T-helper 2 cell treated with Interferon-gamma antibody and Interleukin-4, amounts not matched to agents 5 μg/mL and 100 μg/mL, for 36 hours (primary cell): ENCODE measurements at places on chromosomes 5 and 9.
A peak's percentile ranks its signal among the peaks of the same experiment; 100 is the strongest.

GRCh38 chr9:129567842-129568559 is 52.9 kb downstream of the C9orf50 start:
- no peak for DNase-seq

DNA sequence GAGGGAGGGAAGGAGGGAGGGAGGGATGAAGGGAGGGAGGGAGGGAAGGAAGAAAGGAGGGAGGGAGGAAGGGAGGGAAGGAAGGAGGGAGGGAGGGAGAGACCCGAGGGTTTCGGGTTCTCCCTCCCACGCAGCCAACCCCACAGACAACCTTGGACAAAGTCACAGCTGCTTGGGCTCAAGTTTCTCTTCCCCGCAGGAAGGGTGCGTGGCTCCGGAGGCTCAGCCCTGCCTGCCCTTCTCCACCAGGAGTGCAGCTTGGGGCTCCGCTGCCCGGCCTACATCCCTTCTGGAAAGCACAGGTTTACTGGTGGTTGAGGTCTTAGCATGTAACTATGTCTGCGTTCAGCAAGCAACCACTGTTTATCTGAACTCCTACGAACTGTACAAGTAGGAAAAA is 15.0 kb downstream of the SLC12A7 start:
- no peak for DNase-seq

DNA sequence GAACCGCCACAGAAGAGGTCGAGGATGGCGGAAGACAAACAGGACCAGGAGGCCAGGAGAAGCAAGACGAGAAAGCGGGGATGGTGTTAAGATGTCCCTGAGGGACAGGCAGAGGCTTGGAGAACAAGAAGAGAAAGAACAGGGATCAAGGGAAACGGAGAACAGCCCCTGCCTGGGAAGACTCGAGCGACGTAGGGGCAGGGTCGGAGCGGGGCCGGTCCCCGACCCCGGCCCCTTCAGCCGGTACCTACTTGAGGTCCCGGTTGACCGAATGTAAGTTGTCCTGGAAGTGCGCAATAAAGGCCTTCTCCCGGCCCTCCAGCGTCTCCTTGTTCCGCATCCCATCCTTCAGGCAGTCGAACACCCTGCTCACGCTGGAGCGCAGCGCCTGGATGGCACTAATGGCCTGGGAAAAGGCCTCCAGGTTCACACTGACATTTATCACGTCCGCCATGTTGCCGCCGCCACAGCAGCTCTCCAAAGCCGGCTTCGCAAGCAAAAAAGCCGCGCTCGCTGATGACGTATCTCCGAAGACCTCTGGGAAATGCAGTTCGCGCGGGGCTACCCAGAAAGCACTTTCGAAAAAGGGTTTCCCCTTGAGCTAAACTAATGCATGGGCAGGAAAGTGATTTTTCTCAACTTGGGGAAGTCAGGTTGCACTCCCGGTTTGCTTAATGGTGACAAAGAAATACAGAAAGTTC is at the start of gene MED27:
MED27 (minus strand) TSS at position 477 of the 701 bp plus-strand sequence; CDS start at position 454, 23 bp downstream.
- peak; percentile 93 for DNase-seq

GRCh38 chr9:124762633-124763032 is 8.5 kb downstream of the NR6A1 start:
- DNase-seq, result no peak

DNA sequence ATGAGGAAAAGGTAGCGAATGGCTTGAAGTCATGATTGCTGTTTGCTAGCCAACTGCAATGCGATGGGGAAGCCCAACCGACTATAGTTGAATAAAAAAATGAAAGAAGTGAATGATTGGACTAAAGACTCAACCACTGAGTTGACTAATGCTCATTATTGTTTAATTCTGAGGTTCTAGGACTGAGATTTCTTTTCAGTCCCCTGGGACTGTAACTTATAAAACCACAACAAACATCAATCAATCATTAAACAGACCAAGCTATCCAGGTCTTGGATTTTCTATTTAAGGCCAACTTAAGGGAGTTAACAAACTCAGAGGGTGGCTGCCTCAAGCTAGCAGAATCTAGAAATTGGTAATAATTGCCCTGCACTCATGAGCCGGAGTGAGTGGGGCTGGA is 154.2 kb downstream of the DOCK2 start:
- DNase-seq, result no peak

DNA sequence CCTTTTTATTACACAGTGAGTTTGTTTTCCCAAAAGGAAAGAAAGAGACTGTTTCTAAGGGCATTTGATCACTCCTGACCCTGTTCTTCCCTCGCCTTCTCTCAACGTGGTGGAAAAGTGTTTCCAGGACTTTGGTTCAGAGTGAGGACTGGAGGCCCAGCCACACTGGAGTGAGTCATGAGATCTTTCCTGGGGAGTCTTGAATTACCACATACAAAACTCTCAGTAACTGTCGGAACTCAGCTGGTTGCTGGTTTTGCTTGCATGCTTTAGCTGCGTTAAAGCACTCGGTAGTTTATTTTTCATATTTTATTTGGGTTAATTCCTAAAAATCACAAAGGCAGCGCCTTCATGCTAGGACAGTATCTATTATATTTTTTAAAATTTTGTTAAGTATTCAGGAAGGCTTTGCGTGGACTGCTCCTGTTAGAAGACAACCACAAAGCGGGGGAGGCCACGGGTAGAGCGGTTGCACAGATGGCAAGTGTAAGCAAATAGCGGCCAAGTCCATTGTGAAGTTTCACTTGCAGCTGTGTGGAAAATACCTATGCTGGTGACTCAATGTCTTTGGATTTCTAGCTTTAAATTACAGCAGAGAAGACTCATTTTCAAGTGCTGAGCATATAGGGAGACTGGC is 77.7 kb downstream of the ARSB start:
- DNase-seq, result no peak

DNA sequence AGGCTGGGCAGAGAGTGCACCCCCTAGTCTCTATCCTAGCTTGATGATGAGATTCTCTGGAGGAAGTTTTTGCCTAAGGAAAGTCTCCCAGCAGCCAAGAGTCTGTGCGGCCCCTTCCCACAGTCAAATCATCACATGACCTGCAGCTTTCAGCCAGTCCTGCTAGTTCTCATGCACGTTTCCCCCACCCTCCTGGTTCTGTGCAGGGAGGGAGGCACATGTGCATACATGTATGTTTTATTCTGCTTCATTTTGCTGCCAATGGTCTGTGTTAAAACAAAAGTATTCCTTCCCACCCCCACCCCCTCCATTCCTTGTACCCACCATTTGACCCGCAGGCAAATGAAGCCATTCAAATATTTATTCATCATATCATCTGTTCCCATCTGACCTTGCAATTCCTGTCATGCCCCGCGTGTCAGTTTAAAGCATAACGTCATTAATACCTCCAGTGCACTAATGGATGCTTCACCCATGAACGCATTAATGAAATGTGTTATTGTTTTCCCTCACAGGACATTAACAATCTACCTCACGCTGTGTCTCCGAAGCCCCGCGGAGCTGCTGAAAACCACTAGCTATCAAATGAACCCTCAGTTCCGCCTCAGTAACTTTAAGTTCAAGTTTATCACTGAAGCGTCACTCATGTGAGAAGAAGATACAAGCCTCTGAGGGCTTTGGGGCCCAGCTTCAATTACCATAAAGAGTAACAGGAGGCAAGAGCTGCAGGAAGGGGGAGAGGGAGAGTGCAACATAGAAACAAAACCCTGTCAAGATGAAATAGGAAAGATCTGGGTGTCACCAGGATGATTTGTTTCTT is 139.6 kb downstream of the RASEF start:
- no peak for DNase-seq

DNA sequence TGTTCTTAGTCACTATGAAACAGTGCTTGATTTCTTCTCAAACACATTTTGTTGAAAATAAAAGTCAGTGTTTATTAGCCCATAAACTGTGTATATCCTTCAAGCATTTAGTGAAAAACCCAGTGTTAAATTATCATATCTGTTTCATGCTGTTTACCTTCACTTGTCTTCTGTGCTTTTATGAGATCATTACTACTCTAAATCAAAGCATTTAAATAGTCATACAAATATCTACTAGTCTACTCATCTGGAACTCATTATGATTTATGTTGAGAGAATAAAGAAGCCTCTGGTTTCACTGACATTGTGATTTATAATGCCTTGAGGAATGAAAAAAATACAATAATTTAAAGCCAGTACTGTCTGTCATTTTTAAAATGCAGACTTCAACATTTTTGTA is 366.5 kb downstream of the SLCO4C1 start:
- no peak for DNase-seq

- no peak for DNase-seq
These were observed 55.6 kb downstream of the PTPDC1 start for GRCh38 chr9:94139672-94140417.

- DNase-seq, result no peak
These were observed 30.5 kb upstream of the KCNMB1 start for GRCh38 chr5:170419643-170420042.

GRCh38 chr5:51225789-51226742 is 157.2 kb upstream of the ISL1 start:
- DNase-seq, result no peak

DNA sequence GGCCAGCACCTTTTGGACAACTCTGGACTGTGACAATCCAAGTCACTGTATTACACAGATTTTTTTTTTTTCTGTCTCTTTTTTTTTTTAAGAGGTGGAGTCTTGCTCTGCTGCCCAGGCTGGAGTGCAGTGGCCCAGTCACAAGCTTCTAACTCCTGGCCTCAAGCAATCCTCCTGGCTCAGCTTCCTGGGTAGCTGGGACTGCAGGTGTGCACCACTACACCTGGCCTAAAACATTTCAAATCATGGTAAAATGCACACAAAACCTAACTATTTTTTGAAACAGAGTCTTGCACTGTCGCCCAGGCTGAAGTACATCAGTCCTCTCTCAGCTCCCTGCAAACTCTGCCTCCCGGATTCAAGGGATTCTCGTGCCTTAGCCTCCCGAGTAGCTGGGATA is 7.2 kb upstream of the N4BP3 start:
- DNase-seq, result no peak

DNA sequence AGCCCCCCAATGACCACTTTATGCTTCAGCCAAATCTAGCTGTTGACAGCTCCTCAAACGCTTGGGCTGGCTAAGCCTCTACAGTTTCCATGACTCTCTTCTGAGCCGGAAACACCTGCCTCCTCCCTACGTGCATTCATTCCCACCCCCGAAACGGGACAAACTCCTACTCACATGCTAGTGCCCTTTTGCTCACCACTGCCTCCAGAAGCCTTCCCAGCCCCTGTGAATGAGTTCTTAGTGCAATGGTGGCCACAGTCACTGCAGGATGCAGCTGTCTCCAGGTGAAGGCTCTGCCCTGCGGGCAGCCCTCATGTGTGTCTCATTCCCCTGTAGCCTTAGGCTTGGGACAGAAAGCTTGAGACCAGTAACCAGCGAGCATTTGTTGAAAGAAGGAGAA is 68.8 kb upstream of the DAB2IP start:
- no peak for DNase-seq

DNA sequence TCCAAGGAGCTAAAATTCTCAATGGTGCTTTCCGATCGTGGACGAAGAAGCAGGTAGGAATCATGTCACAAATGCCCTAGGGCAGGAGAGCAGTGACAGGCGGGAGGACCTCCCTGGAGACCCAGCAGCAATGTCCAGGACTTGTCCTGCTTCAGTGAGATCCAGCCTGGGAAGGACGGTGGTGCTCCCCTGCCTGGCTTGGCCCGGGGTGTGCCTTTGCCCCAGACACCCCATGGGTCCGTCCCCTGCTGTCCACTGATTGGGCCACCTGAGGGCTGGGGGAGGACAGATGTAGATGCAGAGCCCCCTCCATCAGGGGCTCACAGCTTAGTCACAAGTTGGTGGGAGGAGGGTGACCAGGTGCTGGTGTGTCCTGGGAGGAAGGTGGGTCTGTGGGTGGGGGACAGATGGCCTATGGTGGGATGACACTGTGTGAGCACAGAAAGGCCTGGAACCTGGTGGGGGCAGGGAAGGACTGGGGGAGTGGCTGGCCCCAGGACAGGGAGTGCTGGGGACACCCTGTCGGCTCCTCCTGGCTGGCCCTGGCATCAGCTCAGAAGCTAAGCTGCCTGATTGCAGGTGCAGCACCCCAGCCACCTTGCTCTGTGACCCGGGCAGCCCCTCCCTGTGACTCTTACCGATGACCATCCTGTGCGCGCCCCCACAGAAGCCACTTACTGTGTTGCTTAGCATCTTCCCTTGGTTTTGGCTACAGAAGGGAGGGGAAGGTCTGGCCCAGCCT is 82.0 kb downstream of the PHF2 start:
- no peak for DNase-seq

GRCh38 chr5:171633776-171634470 is 151.7 kb upstream of the SMIM23 start:
- DNase-seq, result no peak

DNA sequence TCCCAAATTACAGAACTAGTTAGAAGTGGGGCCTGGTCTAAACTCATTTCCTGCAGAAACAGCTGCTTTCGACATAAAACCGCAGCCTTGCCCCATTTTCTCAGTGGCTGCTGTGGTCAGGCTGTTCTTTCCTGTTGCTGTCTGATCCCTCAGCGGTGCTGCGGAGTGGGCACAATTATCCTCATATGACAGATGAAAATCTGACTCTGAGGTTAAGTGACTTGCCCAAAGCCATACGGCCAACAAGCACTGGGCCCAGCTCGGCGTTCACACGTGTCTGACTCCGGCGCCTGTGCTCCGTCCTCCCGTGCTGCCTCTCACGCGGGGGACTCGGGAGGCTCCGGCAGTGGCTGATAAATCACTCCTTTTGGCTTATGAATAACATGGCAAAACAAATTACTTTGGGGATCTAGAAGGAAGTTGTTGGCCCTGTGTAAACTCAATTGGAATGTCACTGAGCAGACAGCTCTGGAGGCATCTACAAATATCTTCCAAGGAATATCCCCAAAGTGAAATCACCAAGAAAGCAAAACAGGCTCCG is 142.6 kb upstream of the LMX1B start:
- DNase-seq, result peak; percentile 89

DNA sequence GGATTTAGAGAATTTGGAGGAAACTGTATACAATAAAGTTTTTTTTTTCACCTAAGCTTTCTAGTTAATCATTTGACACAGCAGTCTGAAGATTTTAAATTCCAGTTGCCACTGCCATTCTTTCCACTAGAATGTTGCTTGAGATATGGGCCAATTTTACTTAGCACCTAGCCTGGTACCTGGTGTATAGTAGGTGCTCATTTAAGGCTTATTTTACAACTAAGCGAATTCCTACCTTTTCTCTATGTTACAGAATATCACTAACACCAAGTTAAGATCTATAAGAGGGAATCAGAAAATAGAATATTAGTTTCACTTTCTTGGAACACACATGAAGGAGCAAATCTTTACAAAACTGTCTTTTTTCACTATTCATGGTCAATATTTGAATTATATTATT is 3.2 kb upstream of the DDX4 start:
- DNase-seq, result no peak

DNA sequence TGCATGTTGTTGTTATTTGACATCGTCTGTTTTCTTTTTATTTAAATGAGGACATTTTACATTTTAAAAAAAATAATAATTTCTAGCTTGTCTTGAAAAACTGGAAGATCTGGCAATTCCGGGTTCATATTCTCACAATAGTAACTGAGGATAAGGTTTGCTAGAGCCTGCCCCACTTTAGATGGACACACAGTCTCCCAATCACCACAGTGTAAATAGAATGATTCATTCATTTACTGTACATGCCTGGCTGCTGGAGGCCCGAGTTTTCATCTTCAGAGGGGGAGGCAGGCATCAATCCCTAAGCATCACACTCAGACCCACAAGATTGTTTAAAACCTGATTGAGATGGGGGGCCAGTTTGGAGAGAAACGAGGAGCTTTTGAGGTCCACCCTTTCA is 2039.7 kb upstream of the WWC1 start:
- DNase-seq, result no peak

GRCh38 chr9:98217255-98217654 is 24.8 kb upstream of the CORO2A start:
- no peak for DNase-seq
